ENCODE measurements at places on chromosomes 6 and 20.

GRCh38 chr6:131823276-131823902 lies 15.6 kb downstream of the ENPP1 start:
- no peaks in the 10 kb centered on the region for H3K36me3 ChIP-seq
- no peaks in the 10 kb centered on the region for H3K4me1 ChIP-seq
- no peak overlapping the region for H3K4me3 ChIP-seq
- peaks cover 26% of the 10 kb centered on the region for H3K27me3 ChIP-seq
- no peak overlapping the region for H3K27ac ChIP-seq

- no peaks in the 10 kb centered on the region for H3K27me3 ChIP-seq
- H3K4me1 ChIP-seq = no peaks in the 10 kb centered on the region
- H3K4me3 ChIP-seq = no peak overlapping the region
- no peak overlapping the region for H3K27ac ChIP-seq
Measured at GRCh38 chr6:83097204-83097603, 29.7 kb downstream of the DOP1A start.

GRCh38 chr20:25227317-25227831 lies 20.5 kb upstream of the PYGB start:
- H3K27ac ChIP-seq = no peak overlapping the region
- H3K27me3 ChIP-seq = no peaks in the 10 kb centered on the region
- H3K36me3 ChIP-seq = no peaks in the 10 kb centered on the region
- H3K4me1 ChIP-seq = peaks cover 8% of the 10 kb centered on the region
- no peak for DNase-seq

DNA sequence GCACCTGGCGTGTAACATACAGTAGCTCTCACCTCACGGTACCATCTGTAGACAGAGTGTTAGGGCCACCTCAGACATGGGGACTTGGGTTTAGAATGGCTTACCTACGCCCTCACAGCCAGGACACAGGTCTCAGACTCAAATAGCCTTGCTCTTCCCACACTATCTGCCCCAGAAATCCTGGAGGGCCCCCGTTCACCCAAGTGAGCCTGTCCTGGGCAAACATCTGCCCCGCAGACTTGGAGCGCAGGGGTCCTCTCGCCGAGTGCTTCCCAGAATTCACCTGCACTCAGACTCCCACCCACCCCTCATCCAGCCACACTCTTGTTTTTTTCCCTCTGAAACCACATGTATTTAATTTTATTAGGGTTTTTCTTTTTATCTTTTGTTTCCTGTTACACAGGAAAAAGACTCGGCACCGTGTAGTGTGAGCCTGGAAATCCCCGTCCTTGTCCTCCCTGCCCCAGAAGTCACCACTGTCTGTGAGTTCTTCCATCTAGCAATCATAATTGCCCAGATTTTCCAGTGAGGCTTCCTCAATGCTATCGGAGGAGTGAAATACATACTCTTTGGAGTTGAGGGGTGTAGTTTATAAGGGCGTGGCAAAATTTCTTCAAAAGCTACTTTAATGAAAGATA lies 17.1 kb upstream of the MAP1LC3A start:
- no peaks in the 10 kb centered on the region for H3K27me3 ChIP-seq
- H3K4me1 ChIP-seq = peaks cover 11% of the 10 kb centered on the region
- no peak overlapping the region for H3K4me3 ChIP-seq

GRCh38 chr20:19958219-19958618 lies 58.9 kb upstream of the NAA20 start:
- DNase-seq = no peak
- no peak overlapping the region for H3K27ac ChIP-seq
- no peaks in the 10 kb centered on the region for H3K36me3 ChIP-seq
- no peak overlapping the region for H3K4me3 ChIP-seq
- no peaks in the 10 kb centered on the region for H3K4me1 ChIP-seq
- H3K27me3 ChIP-seq = no peaks in the 10 kb centered on the region

GRCh38 chr6:145213614-145214013 lies 521.7 kb downstream of the EPM2A start:
- no peaks in the 10 kb centered on the region for H3K36me3 ChIP-seq
- no peak for DNase-seq
- no peak overlapping the region for H3K4me3 ChIP-seq
- H3K4me1 ChIP-seq = no peaks in the 10 kb centered on the region
- no peak overlapping the region for H3K27ac ChIP-seq
- peaks cover 5% of the 10 kb centered on the region for H3K27me3 ChIP-seq

- peaks cover 91% of the 10 kb centered on the region for H3K4me1 ChIP-seq
- peaks cover 61% of the 10 kb centered on the region for H3K36me3 ChIP-seq
- H3K27ac ChIP-seq = peak overlapping the region; percentile 78
- peak overlapping the region; percentile 75 for H3K4me3 ChIP-seq
Measured at GRCh38 chr6:90286884-90287488, 9.7 kb downstream of the BACH2 start.

Data from activated CD8-positive, alpha-beta T cell treated with anti-CD3 and anti-CD28 coated beads, Interleukin-2, amount 10 ng/mL, durations not matched to agents 7 days and 5 days (primary cell).